IMR-90 (cell line): ENCODE measurements at places on chromosomes 5 and 9.
A peak's percentile ranks its signal among the peaks of the same experiment; 100 is the strongest.

DNA sequence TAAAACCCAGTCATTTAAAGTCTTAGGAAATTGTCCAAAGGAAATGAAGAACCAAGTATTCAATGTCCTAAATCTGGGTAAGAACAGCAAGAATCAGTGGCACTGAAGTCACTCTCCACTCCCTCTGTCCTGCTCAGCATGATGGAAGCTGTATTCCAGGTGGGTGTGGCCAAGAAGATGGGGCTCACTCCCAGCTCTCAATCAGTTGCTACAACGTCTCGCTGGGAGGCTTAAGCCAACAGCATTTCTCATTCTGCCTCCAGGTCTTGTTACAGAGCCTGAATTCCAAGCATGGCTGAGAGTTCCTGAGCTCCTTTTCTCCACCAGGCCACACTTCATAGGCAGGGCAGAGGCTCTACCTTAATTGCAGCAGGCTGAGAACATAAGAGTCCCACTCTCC lies 41.2 kb upstream of the TRIO start:
- DNase-seq, result peak; percentile 33

GRCh38 chr9:69744688-69745380 lies 15.0 kb downstream of the PTAR1 start:
- peak; percentile 54 for DNase-seq

- DNase-seq, result no peak
Measured at GRCh38 chr5:110056580-110057114, 366.9 kb downstream of the MAN2A1 start.

- no peak for DNase-seq
Measured at GRCh38 chr5:147387109-147387508, 122.8 kb downstream of the DPYSL3 start.
